HFF-Myc (cell line): ENCODE measurements at places on chromosomes 13 and 19.

GRCh38 chr19:56071151-56071550 is 49.9 kb downstream of the ZNF787 start:
- no peak for DNase-seq

DNA sequence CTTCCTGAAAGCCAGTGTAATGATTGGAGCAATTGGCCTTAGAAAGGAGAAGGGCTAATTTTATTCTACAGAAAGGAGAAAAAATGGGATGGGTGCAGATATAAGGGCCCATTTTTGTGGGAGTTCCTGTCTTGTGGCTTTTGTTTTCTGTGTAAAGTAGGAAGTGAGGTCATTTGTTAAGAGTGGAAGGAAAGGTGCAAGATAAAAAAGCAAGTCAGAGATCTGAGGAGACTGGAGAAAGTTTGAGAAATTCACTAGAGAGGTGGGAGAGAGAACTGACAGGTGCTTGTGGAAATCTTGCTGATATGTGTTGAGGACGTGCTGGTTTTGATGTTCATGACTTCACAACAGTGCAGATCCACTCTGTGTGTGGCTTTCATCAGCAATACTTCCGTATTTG is 349.4 kb downstream of the DLEU7 start:
- no peak for DNase-seq

DNA sequence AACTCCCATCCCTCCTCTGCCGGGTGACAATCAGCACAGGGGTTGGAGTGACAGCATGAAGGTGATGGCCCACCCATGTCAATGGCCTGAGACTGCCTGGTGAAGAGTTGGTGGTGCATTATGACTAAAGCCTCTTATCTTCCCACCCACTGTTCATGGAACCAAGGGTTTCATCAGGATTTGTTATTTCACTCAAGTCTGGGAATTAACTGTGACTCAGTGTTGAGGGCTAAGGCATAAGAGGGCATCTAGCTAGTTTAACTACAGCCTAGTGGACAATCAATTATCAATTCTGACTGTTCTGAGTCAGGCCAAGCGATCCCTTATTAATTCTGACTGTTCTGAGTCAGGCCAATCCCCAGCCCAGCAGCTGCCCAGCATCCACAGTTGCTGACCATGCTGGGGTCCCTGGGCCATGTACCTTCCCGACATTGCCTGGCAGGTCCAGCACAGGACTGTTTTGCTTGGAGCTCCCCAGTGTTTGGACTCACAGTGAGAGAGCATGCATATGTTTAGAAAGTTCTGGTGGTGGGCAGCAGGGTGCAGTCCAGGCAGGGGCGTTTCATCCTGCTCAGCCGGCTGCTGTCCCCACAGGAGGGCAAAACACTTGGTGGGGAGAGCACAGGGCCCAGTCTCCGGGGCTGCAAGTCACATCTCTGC is 65.5 kb downstream of the RASL11A start:
- no peak for DNase-seq

DNA sequence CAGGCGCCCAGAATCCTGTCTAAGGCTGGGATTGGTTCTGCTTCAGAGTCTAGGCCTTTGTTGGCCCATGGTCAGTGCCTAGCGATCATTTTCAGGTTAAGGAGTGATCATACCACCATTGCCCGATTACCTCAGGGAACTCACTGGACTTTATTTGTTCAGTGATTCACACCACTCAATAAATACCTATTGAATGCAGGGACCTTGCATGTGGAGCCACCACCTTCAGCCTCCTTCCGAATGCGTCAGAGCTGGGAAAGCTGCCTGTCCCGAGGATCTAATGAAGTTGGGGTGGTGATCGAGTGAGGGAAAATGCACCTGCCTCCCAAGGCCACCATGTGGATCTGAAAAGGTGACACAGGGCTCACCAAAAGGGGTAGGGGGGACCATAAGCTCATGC is 40.0 kb upstream of the POU2F2 start:
- no peak for DNase-seq

DNA sequence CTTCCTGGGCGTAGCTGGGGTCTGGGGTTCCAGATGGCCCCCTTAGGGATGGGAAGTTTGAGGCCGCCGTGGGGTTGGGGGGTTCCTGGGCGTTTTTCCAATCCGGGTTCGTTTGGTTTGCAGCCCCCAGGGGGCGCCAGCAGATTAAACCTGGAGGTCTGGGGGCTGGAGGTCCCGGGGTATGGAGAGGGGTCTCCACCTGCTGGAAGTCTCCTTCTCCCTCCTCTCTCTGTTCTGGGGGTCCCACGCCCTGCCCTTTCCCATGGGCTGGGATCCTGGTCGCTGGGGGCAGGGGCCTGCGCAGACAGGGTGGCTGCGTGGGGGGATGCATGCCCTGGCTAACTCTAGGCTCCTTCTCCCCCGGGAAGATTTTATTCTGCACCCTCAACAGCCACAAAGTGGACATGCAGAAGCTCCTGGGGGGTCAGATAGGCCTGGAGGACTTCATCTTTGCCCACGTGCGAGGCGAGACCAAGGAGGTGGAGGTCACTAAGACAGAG is 899 bp downstream of the GIPC3 start:
- DNase-seq: no peak

- DNase-seq: no peak
Measured at GRCh38 chr13:111422348-111422747, 101.9 kb downstream of the TEX29 start.

DNA sequence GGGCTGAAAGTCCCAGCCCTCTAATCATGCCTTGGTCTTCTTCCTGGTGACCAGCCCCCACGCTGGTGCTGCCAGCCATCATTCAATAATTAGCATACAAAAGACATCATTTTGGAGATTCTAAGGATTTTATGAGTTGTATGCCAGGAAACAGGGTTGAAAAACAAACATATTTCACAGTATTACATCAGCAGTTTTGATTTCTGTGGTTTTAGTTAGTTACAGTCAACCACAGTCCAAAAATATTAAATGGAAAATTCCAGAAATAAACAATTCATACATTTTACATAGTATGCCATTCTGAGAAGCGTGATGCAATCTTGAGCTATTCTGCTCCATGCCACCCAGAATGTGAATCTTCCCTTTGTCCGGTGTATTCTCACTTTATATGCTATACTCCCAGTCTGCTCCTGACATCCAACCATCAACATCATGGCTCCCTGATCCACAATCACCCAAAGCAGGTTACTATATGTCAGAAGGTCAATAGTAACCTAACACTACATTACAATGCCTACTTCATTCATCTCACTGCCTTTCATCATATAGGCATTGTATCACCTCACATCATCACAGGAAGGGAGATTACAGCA is 49.2 kb downstream of the STOML3 start:
- DNase-seq: no peak

DNA sequence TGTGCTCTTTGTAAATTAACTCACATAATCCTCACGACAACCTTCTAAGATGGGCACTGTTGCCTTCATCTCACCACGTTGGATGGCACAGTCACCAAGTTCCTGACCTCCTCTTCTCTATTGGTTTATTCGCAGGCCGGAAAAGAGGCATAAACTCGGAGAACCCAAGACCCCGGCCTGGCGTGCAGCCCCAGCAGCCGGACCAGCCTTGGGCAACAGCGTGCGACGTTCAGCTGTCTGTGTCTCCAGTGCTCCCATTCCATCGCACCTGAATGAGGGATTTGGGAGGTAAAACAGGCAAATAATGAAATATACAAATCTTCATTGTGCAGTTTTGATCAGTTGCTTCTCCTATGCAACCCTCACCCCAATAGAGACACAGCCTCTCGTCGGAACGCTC is 34.5 kb upstream of the GAS6 start:
- no peak for DNase-seq

DNA sequence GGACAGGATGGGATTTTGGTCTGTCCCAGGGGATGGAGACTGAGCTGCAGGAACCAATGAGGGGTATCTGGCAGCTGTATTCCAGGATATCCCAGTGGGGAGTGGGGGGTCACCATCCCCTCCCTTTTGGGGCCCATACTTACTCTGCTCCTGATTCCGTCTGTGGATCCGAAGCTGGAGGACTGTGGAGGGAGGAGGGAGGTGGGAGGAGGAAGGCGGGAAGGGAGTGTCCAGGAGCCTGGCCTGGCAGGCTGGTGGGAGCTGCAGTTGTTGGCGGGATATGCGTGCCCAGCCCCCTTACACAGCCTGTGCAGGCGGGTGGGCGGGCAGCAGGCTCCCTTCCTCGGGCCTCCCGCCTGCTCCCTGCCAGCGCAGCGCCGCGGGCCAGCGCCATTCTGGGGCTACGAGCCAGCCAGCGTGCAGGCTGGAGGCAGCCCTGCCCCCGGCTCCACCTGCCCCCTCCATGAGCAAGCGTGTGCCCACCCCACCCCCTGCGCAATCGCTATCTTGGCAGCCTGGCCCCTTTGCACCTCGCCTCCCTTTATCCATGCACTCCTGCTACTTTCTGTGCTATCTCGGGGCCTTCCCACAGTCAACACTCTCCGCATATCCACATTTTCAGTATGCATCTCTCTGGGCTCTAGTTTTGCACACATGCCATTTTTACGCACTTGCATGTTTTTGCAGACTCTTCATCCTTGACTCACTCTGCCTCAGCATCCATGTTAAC is 2.8 kb downstream of the MAMSTR start:
- no peak for DNase-seq

- DNase-seq: peak; percentile 41
Measured at GRCh38 chr13:24038405-24038804, 122.1 kb upstream of the SPATA13 start.

- DNase-seq: no peak
Measured at GRCh38 chr13:95620030-95620824, 24.3 kb downstream of the DZIP1 start.

GRCh38 chr19:33441828-33442227 is 68.3 kb downstream of the CEBPG start:
- DNase-seq: no peak

GRCh38 chr19:17686592-17687024 is 1.5 kb downstream of the UNC13A start:
- no peak for DNase-seq
